ENCODE measurements at places on chromosomes 3 and 15.
A peak's percentile ranks its signal among the peaks of the same experiment; 100 is the strongest.

- H3K4me3 ChIP-seq: no peak overlapping the region
- H3K27me3 ChIP-seq: no peaks in the 10 kb centered on the region
- H3K4me1 ChIP-seq: no peaks in the 10 kb centered on the region
- no peaks in the 10 kb centered on the region for H3K36me3 ChIP-seq
- H3K27ac ChIP-seq: no peak overlapping the region
- no peak for DNase-seq
Observed at GRCh38 chr15:68830141-68830785, 9.6 kb upstream of the ANP32A start.

GRCh38 chr3:186381424-186382216 is 19.6 kb upstream of the DGKG start:
- H3K4me1 ChIP-seq: no peaks in the 10 kb centered on the region
- H3K36me3 ChIP-seq: no peaks in the 10 kb centered on the region
- no peak overlapping the region for H3K27ac ChIP-seq
- H3K27me3 ChIP-seq: no peaks in the 10 kb centered on the region

- H3K4me3 ChIP-seq: no peak overlapping the region
- no peak overlapping the region for H3K27ac ChIP-seq
- DNase-seq: no peak
- no peaks in the 10 kb centered on the region for H3K4me1 ChIP-seq
- H3K27me3 ChIP-seq: peaks cover 4% of the 10 kb centered on the region
- H3K36me3 ChIP-seq: no peaks in the 10 kb centered on the region
Observed at GRCh38 chr3:169478566-169479313, 184.8 kb downstream of the MECOM start.

DNA sequence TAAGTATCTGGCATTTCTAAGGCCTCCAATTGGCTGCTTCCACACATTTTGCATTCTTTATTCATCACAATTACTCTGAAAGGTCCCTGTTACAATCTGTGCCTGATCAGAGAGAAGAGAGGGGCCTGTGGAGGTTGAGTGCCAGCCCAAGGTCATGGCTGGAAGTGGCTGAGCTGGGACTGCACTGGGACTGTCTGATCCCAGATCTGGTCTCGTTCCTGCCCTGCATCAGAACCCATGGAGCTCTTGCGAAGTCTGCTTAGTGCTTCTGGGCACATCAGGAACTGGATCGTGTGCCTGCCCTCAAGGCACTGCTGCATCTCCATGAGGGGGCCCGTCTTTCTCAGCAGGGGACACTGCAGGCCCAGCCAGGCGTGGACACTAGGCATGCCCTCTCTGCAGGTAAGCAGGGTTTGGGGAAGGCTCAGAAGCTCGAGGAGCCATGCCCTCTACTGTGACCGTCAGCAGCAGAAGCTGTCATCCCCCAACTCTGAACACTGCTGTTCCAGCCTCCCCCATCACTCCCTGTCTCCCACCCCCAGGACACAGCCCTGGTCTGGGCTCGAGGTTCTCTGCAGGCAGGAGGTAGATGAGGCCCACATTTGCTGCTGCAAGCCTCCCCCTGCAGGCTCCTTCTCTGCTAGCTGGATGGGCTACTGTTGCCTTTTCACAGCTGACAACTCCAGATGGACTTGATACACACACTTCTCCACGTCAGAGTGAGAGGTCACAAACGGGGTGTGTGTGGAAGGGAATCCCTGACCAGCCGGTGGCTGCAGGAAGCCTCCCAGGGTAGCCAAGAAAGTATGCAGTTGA is 96.5 kb upstream of the PRR23E start:
- no peak for DNase-seq
- no peak overlapping the region for H3K4me3 ChIP-seq
- no peaks in the 10 kb centered on the region for H3K36me3 ChIP-seq

DNA sequence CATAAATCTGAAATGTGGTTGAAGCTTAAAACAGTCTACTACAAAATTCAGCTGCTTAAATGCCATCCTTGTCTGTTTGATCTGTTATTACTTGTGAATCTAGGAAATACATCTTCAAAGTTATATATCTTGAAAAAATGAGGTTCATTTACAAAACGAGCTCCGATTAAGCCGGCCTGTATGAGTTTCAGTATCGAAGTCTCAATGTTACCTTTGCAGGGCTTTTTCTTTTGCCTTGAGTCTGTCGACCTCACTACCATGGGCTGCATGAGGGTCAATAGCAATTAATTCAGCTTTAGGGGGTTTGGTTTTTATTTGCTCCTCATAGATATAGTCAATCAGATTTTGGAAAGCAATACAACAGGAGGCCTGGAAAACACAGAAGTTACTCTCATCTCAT is 23.2 kb downstream of the ERICH6 start:
- H3K27me3 ChIP-seq: no peaks in the 10 kb centered on the region
- H3K4me1 ChIP-seq: no peaks in the 10 kb centered on the region
- H3K27ac ChIP-seq: no peak overlapping the region

DNA sequence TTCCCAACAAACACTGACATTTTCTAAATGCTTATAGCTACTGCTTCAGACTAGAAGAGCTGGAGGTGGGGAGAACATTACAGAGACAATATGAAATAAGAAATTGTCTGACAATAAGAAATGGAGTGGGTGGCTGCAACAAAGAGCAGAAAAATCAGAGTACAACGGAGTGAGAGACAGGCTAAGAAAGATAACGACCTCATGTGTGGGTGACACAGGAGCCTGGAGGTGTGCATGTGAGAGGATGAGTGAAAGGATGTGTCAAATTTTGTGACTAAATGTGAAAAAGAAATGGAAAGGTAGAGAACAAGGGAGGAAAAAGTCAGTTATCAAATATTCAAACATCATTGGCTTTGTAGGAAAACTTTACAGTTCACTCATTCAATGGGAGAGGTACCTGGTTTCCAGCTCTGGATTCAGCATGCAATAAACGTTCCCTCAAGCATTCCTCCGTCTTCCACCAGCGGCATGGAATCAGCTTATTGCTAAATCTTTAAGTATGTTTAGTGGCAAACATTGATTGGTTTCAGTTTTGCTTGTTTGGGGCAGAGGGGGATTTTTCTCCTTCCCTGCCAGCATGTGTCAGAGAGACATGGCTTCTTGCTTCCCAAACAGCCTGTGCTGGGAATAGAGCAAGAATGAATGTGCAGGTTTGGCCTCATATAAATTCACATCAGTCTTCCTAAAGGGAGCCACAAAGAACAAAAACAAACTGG is 103.8 kb upstream of the CHRM5 start:
- no peak overlapping the region for H3K4me3 ChIP-seq
- no peaks in the 10 kb centered on the region for H3K36me3 ChIP-seq
- no peaks in the 10 kb centered on the region for H3K4me1 ChIP-seq
- DNase-seq: no peak
- H3K27ac ChIP-seq: no peak overlapping the region

DNA sequence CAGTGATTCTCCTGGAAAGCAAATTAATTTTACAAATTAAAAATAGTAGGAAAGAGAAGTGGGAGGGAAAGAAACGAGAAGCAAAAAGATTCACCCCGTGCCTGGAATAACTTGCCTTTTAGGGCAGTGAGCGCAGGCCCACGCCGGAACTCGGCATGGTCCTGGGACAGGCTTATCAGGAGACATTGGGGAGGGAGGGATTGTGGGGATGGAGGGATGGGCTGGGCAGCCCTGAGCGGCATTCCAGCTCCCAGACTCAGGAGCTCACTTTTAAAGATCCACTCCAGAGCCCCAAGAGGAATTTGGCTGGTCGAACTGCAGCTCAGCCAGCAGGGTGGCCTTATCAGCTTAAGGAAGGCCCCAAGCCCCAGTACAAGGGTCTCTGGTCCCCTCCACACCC is 117.9 kb downstream of the ADCY5 start:
- peak overlapping the region; percentile 69 for H3K27ac ChIP-seq
- DNase-seq: no peak
- H3K4me1 ChIP-seq: peaks cover 12% of the 10 kb centered on the region
- no peaks in the 10 kb centered on the region for H3K36me3 ChIP-seq
- no peaks in the 10 kb centered on the region for H3K27me3 ChIP-seq
- peak overlapping the region; percentile 42 for H3K4me3 ChIP-seq

Data from breast epithelium (tissue), 4 donors.